Stimulated activated CD8-positive, alpha-beta memory T cell treated with anti-CD3 and anti-CD28 coated beads, Interleukin-15, amount 100 ng/mL, for 24 hours (primary cell): ENCODE measurements at places on chromosomes 5 and 9.

- DNase-seq: no peak
Observed at GRCh38 chr9:37935096-37935495, 31.2 kb upstream of the SLC25A51 start.

DNA sequence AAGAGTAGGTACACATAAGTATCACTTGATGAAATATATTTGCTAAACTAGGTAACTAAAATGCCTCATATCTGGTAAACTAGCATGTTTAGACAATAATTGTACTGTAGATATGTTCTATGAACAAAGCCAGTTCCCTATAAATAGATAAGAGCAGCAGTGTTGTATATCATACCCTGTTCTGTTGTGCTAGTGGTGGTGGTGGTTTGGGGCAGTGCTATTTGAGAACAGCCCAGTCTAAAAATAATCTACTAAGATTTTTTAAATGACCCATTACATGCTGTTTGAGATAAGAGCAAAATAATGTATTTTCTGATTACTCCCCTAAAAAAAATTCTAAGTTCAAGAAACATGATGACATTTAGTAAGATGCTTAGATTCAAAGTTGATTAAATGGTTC is 829.2 kb upstream of the DMAC1 start:
- no peak for DNase-seq

DNA sequence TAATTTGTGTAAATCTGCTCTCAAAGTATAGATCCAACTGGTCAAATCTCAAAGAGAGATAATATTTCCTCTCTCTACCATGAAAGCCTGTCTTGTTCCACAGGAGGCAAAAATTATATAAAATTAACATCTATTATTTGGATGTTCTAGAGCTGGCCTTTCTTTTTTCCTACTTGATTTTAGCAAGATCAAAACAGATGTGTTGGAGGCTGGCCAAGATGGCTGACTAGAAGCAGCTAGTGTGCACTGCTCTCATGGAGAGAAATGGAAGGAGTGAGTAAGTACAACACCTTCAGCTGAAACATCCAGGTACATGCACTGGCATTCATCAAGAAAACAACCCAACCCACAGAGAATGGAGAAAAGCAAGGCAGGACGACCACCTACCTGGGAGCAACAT is 298.6 kb upstream of the SLC24A2 start:
- no peak for DNase-seq

DNA sequence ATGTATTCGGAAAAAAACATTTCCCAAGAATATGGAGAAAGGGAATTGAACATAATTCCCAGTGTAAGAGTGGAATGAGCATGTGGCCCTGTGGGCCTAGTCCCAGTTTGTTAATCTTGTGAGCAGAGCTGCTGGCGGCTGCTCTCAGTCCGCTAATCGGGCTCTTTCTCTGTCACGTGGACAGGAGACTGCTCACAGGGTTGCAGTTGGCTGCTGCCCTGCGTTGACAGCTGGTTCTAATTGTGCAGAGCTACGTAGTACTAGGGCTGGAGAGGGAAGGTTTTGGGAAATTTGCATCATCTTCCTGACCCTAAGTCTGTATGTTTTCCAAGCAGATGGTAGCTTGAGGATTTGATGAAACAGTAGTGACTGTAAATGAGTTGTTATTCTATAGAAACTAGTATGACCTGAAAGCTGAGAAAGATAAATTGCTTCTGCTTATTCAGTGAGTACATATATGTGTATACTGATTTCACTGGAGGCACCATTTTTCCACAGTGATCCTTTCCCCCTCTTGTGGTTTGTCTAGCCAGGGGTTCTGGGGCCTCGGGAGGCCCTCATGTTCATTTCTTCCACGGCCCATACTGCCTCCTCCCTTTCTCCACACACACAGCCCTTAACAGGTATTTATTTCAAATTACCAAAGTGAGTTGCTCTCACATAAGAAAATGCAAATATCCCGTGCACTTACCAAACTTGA is 100.6 kb downstream of the ANGPTL2 start:
- DNase-seq: no peak

GRCh38 chr9:136007934-136008692 is 46.9 kb upstream of the UBAC1 start:
- DNase-seq: no peak

GRCh38 chr9:100170556-100170955 is 71.5 kb downstream of the INVS start:
- DNase-seq: no peak
